Calu3 (cell line): ENCODE measurements at places on chromosomes 3 and 15.
A peak's percentile ranks its signal among the peaks of the same experiment; 100 is the strongest.

DNA sequence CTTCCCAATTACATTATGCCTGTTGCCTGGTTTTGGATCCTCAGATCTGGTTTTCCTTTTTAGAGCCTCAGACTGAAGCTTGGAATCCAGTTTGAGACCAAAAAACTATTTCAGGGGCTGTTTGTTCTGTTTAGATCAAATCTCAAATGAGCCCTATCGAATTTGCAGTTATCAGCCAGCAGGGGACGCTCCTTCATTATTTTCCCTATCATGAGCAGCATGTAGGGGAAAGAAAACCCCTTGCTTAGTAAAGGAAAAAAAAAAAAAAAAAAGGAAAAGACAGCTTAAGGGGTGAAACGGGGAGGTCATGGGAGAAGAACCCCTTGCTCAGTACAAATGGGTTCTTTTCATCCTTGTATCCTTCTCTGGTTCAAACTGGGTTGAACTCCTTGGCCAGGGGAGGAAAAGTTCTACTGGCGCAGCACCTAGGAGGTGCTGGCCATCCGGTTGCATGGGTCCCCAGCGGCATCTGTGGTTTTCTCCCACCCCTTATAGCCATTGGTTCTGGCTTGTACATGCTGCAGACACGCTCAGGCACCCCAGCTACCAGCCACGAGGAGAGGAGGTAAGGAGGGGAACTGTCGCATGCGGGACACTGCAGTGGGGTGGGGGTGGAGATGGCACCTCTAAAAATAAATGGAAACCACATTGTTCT, 1375.1 kb upstream of the ALCAM start:
- DNase-seq: peak; percentile 4

GRCh38 chr3:124878561-124879336, 8.4 kb downstream of the ITGB5 start:
- peak; percentile 72 for DNase-seq

- no peak for DNase-seq
These were observed 58.0 kb upstream of the SLC7A14 start for GRCh38 chr3:170643831-170644230.

DNA sequence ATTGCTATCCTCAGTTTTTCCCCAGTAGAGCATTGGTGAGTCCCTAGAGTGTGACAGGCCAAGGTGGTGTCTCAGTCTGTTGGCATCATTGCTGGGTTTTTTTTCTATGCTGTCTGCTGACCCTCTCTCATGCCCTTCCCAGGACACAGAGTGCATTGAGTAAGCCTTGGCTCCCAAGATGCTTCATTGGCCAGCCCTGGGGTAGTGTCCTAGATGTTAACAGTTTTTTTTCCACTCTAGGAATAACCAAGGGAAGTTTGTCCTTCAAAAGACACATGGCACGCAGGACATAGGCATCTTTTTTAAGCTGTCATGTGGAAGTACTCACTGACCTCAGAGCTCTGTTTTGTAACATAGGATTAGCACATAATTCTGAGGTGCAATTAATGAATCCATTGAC, 19.5 kb downstream of the ADAMTSL3 start:
- no peak for DNase-seq

- no peak for DNase-seq
These were observed 61.6 kb upstream of the CTDSPL start for GRCh38 chr3:37800022-37800551.

- no peak for DNase-seq
These were observed 4.0 kb downstream of the LMCD1 start for GRCh38 chr3:8505621-8506020.

DNA sequence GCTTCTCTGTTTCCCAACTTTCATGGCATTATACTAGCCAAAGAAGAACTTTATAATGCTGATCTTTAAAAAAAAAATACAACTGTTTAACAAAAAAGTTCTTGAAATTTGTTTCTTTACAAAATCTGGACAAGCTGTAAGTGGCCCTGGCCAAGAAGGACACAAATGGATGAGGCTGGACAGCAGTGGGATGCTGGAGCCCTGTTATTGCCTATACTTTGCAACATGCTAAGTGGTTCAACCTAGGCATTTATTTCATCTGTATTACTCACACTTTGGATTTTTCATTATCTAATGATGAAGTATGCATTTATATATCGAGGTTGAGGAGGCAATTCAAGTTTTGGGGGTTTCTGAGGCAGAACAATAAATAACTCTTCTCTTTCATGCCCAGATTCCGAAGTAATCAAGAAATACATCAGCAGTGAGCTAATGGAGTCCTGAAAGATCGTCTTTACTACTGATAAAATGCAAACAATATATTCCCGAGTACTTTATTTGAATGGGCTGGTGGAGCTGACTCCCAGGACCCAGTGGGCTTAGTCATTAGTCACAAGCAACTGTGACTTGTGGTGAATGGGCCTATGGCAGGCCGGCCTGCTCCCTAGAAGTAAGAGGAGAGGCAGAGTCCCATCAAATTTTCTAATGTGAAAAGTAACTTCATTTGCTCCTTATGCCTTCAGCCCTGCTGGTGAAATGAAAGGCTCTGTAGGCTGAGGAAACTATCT, 177.3 kb upstream of the DPH6 start:
- DNase-seq: no peak

GRCh38 chr15:101538177-101538576, 48.7 kb upstream of the PCSK6 start:
- no peak for DNase-seq

DNA sequence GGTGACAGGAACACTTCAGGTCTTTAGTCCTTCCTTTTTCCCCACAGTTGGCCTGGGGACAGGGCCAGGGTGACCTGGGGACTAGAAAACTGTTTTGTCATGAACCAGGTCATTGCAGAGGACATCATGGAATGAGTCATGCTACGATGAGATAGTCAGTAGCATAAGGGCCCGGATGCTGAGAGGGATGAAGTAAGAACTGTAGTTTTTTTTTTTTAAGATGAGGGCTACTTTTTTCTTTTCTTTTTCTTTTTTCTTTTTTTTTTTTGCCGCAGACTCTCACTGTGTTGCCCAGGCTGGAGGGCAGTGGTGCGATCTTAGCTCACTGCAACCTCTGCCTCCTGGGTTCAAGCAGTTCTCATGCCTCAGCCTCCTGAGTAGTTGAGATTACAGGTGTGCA, 8.0 kb downstream of the MAP2K5 start:
- DNase-seq: no peak

DNA sequence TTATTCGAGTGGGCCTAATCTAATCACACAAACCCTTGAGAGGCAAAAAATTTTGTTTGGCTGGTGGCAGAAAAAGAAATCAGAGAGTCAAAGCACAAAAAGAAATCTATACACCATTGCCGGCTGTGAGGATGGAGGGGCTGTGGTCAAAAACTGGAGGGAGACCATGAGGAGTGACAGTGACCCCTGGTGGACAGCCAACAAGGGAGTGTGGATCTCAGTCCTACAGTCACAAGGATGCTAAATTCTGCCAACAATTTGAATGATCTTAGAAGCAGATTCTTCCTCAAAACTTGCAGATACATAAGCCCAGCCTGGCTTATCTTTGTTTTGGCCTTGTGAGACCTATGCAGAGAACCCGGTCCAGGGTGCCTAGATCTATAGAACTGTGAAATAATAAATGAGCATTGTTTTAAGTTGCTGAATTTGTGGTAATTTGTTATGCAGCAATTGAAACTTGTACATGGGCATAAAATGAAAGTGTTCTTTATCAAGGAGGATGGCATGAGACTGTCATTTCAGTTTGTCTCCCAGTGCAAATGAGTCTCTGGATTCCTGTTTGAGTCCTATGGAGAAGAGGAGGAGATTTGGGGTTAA, 103.0 kb upstream of the ARHGEF26 start:
- DNase-seq: peak; percentile 81

DNA sequence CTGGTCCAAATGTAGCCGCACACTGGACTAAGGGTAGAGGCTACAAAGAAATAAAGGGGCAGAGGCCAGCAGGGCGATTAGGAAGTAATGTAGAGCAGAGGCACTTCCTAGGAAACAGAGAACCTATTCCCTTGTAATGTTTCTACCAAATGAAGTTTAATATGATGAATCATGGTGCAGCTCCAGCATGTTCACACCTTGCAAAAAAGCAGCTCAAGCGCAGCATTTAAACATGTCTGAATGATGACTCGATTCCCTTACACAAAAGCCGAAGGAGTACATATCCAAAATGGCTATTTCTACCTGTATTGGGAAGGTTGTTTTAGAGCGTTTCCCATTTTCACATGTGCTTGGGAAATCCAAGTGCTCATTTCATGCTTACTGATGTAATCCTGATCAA, 204.8 kb downstream of the MECOM start:
- DNase-seq: no peak

DNA sequence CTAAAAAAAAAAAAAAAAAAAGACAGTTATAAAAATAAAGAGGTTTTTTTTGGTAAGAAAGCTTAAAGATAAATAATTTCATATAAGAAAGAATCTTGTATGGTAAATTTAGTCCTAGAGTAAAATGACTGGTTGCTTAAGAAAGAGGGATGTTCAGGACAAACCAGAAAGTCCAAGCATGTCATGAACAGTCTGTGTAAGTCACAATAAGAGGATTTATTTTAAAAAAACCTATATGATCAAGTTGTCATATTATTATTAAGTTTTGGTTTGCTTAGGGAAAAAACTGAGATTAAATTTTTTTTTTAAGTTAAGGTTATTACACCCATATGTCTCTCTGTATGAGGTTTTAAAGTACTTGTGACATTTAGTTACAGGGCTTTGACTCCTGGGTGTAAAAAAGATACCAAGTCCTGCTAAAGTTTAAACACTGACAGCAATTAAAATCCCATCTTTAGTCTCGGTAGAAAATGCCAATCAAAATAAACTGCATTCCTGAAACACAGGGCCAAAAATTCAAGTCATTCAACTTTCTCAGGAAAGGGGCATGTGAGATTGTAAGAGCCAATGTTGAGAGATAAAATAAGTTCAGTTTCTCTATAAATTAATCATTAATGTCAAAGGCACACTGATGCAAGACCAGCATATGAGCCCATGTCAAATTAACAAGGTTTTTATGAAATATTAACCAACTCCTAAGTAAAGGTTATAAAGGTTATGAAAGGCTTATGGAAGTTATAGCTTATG, 8.5 kb upstream of the BDH1 start:
- DNase-seq: no peak

GRCh38 chr15:32844118-32844711, 126.4 kb downstream of the GREM1 start:
- DNase-seq: no peak

DNA sequence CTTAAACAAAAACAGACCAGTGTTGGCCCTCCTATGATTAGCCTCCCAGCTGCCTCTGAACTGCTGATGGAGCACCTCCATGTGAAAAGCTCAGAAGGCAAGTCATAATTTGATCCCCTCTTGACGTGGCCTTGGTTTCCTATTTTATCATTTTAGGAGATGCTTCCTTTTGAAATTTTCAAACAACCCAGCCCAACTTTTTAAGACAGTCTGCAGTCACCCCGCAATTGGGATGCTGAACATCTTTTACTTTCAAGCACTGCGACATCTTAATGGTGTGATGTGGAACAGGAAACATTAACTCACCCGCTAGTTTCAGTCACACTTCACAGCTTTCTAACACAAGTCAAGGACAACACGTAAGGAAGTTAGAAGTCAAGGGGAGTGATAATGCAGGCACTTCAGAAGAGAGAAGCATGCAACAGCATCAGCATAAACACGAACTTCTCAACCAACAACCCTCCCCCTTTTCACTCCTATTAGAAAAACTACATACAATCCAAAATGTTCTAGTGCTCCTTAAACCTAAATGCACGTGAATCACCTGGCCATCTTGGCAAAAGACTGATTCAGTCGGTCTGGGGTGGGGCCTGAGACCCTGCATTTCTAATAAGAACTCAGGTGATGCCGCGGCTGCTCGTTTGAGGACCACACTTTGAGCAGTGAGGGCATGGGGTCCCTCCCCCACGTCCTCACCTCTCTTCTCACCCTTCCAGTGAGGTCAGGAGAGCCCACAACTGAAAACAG, 161.5 kb downstream of the FOXP1 start:
- DNase-seq: no peak

- DNase-seq: no peak
These were observed 74.2 kb upstream of the GAP43 start for GRCh38 chr3:115549071-115549470.

DNA sequence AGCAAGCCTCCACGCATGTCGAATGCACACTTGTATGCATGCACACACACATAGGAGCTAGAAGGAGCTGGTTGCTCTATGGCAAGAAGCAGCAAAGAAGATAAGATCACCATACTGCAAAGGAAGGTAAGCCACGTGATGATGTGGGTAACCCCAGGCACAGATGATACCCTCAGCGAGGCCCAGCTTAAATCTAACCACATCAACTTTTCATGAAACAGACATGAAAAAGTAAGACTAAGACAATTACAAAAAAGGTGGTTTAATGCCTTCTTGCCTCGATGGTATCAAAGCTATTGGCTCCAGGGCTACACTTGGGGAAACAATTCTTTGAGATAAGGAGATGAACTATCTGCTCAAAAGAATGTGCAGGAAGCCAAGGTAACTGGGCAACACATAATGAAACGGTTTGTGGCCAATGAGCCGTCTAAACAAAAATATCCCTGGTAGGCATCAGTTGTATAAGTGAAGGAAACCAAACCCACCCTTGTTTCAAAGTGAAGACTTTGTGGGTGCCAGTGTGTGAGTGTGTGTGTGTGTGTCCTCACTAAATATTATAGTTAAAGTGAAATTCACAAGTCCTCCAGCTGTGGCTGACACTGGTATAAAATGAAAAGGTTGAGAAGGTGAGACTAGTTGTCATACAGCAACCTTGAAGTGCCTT, 365.7 kb upstream of the ICE2 start:
- no peak for DNase-seq

DNA sequence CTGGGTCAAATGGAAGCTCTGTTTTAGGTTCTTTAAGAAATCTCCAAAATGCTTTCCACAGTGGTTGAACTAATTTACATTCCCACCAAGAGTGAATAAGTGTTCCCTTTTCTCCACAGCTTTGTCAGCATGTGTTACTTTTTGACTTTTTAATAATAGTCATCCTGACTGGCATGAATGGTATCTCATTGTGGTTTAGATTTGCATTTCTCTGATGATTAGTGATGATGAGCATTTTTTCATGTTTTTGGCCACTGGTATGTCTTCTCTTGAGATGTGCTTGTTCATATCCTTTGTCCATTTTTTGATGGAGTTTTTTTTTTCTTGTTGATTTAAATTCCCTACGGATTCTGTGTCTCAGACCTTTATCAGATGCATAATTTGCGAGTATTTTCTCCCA, 745.0 kb upstream of the BCHE start:
- DNase-seq: no peak

GRCh38 chr3:39097716-39098472, 9.5 kb downstream of the GORASP1 start:
- DNase-seq: no peak

- no peak for DNase-seq
These were observed 115.2 kb downstream of the ANO10 start for GRCh38 chr3:43506644-43507043.

DNA sequence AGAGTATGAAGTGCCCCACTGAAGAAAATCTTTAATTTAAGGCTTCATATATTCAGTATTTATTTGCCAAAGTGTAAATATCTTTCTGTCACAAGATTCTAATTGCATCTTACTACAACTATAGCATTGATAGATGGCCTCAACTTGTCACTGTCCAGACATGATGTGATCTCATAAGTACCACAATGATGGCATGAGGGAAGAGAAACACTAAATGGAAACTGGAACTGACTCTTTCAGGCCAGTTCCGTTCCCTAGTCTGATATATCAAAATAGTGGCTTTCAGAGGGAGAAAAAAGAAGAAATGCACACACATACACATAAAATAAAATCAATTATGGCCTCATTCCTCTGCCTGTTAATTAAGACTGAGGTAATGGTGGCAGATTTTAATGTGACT, 615.7 kb downstream of the TBL1XR1 start:
- DNase-seq: no peak
